Activated CD4-positive, alpha-beta T cell treated with anti-CD3 and anti-CD28 coated beads, Interleukin-2, amount 10 ng/mL, durations not matched to agents 24 days and 14 days (primary cell): ENCODE measurements at places on chromosomes 3 and 15. TPM values are rescaled to one million over a fixed set of nuclear protein-coding genes. Genes with fewer than 3 reads are reported as not detected.
A peak's percentile ranks its signal among the peaks of the same experiment; 100 is the strongest.

The MGA gene
- total RNA-seq, result 36.0 and 37.7 TPM in 2 replicates

The GRAMD2A gene
- 0.21 TPM in 1 of 2 replicates, not detected in the other for total RNA-seq

The SMCO1 gene
- total RNA-seq, result not detected in 2 replicates

The ITGA11 gene
- 2.1 and 3.1 TPM in 2 replicates for total RNA-seq

The LNP1 gene
- total RNA-seq, result 2.1 and 2.6 TPM in 2 replicates

The OR5K2 gene
- total RNA-seq, result not detected in 2 replicates

The CHRNA5 gene
- 8.9 and 10.1 TPM in 2 replicates for total RNA-seq

GRCh38 chr3:75294124-75294523, 370.0 kb upstream of the FRG2C start:
- DNase-seq, result no peak
- H3K4me1 ChIP-seq, result no peaks in the 10 kb centered on the region
- H3K4me3 ChIP-seq, result no peak overlapping the region
- H3K36me3 ChIP-seq, result no peaks in the 10 kb centered on the region
- peaks cover 2% of the 10 kb centered on the region for H3K27me3 ChIP-seq

DNA sequence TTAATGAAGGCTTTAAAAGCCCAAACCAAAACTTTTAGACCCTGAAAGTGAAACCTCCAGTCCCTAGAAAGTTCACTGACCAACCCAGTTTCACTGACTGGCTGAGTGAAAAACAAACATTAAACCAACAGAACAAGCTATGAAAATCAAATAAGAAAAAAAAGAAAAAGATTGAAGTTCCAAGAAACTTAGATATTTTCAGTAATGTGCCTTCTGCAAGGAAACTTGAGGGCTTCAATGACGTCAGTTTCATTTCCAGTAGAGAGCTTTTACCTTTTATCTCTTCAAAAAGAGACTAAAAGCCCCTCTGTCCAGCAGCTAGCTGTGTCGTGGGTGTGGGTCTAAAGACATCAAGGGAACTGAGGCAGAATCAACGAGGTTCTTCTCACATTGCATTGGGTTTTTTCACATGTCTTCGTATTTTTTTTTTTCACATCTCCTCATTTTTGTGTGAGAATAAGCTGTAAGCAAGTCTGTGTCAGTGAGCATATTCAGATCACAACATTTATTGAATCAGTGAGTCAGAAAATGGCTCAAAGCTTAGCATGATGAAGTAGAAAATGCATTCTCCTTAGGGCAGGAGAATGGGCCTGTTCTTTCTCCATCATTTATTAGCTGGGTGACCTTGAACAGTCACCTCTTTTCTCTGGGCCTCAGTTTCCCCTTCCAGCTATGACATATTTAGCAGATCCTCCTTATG, 54.8 kb upstream of the BCL6 start:
- DNase-seq, result peak; percentile 84
- peak overlapping the region; percentile 36 for H3K4me3 ChIP-seq
- H3K4me1 ChIP-seq, result peaks cover 79% of the 10 kb centered on the region
- H3K27ac ChIP-seq, result peak overlapping the region; percentile 97
- no peaks in the 10 kb centered on the region for H3K27me3 ChIP-seq

GRCh38 chr3:61186030-61186429, 65.2 kb downstream of the FHIT start:
- no peaks in the 10 kb centered on the region for H3K36me3 ChIP-seq
- DNase-seq, result no peak
- H3K4me3 ChIP-seq, result no peak overlapping the region

DNA sequence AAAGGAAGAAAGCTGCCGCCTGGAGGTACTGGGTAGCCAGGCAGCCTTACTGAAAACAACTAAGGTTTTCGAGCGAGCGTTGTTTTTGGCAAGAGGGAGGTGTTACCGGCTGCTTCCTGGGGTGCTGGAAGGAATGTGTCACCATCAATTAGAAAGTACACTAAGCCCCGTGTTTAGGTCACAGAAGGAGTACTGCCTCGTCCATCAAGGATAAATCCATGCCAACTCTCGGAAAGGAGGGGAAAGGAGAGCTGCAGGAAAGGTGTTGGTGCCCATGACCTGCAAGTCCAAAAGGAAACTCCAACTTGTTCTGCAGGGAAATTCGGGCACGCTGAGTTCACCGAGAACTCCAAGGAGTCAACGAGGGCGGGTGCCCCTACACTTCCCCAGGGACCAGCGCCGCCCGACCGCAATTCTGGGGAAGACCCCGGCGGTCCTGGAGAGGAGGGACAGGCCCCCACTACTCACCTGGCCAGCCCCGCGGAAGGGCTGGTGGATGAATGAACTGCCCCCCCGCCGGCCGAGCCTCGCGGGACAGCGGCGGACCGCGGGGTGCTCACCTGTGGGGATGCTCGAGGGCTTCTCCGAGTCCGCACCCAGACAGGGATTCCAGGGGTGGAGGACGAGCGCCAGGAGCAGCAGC, 542 bp downstream of the PLOD2 start:
- peak overlapping the region; percentile 55 for H3K27ac ChIP-seq
- peaks cover 13% of the 10 kb centered on the region for H3K4me1 ChIP-seq
- no peaks in the 10 kb centered on the region for H3K36me3 ChIP-seq
- DNase-seq, result peak; percentile 63
- H3K4me3 ChIP-seq, result peak overlapping the region; percentile 84

DNA sequence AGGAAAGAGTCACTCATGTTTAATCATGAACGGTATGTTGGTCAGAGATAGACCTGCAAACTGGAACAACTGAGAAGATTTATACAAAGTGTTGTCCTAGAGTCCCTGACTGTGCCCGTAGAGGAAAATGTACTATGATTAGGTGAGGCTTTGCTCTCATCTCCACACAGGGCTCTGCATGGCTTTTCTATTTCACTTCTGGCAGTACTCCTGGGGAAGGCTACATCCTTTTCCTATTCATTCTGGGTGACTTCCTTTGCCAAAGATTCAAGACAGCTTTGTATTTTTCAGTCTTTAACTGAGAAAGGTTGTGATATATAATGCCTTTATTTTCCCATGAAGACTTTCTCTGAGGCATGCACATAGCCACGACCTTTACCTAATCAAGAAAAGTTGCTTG, 414.7 kb downstream of the ZBTB20 start:
- H3K36me3 ChIP-seq, result no peaks in the 10 kb centered on the region
- no peaks in the 10 kb centered on the region for H3K27me3 ChIP-seq
- no peak for DNase-seq
- H3K27ac ChIP-seq, result no peak overlapping the region
- H3K4me1 ChIP-seq, result no peaks in the 10 kb centered on the region

DNA sequence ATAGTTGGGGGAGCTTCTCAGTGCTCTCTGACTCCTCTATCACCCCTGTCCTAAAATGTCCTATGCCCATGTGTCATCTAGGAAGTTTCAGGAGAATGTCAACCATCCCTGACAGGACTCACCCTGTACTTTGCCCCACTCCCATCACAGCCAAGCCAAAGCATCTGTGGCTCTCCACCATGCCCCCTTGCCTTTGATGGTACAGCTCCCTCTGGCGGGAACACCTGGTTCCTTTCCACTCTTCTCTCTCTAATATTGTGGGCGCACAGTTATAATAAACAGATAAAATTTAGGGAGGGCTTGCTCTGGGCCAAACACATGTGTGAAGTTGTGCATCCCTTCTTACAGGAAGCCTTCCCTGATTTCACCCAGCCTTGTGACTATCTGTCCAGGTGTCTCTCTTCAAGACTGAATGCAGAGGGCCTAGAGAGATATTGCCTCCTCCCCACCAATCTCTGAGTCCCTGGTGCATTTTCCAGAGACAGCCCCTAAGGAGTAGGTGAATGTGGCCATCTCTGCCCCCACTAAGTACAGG, 62.8 kb downstream of the ISG20 start:
- H3K27ac ChIP-seq, result no peak overlapping the region
- H3K36me3 ChIP-seq, result no peaks in the 10 kb centered on the region
- peaks cover 33% of the 10 kb centered on the region for H3K27me3 ChIP-seq
- DNase-seq, result peak; percentile 67

GRCh38 chr3:15936312-15936711, 138.5 kb upstream of the ANKRD28 start:
- no peak overlapping the region for H3K27ac ChIP-seq
- H3K4me3 ChIP-seq, result no peak overlapping the region

DNA sequence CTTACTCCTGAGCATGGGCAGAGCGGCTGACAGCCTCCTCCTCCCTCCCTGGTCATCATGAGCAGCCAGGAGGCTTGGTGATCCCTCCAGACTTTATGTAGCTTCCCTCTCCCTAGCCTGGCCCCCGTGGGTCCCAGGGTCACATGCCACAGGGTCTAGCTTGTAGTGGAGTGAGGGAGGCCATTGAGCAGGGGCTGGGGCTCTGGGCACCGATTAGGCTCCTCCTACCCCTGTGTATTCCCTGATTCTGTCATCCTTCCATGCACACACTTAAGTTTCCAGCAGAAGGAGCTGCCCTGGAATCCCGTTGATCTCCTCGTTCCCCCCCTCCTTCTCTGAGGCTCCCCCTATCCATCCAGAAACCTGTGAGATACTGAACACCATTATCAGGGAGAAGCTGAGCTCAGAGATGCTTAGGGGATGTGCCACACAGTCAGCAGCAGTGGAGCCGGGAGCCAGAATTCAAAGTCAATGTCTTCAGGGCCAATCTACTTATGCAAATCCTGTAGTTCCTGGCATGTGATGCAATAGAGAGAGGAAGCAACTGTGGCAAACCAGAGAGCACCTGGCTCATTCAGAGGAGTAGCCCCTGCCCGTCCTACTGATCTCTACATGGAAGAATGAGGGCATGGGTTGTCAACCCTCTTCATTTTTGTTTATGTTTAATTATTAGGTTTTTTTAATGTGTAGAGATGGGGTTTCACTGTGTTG, 17.2 kb downstream of the CCDC33 start:
- H3K36me3 ChIP-seq, result no peaks in the 10 kb centered on the region
- DNase-seq, result no peak
- H3K27me3 ChIP-seq, result peaks cover 4% of the 10 kb centered on the region
- H3K4me3 ChIP-seq, result no peak overlapping the region
- H3K27ac ChIP-seq, result no peak overlapping the region
- H3K4me1 ChIP-seq, result no peaks in the 10 kb centered on the region

DNA sequence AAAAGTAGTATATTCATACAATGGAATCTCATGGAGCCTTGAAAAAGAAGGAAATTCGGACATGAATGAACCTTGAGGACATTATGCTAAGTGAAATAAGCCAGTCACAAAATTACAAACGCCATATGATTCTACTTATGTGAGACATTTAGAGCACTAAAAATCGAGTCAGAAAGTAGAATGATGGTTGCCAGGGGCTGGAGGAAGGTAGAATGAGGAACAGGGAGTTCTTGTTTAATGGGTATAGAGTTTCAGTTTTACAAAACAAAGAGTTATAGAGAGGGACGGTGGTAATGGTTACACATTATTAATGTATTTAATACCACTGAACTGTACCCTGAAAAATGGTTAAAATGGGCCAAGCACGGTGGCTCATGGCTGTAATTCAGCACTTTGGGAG, 19.5 kb downstream of the UBXN7 start:
- H3K27me3 ChIP-seq, result no peaks in the 10 kb centered on the region
- H3K4me3 ChIP-seq, result no peak overlapping the region
- peaks cover 20% of the 10 kb centered on the region for H3K36me3 ChIP-seq
- no peak for DNase-seq
- H3K27ac ChIP-seq, result peak overlapping the region; percentile 1

GRCh38 chr15:89174476-89174875, 46.9 kb downstream of the RLBP1 start:
- no peak for DNase-seq
- H3K27ac ChIP-seq, result no peak overlapping the region
- H3K36me3 ChIP-seq, result peaks cover 27% of the 10 kb centered on the region
- H3K27me3 ChIP-seq, result no peaks in the 10 kb centered on the region
- peaks cover 18% of the 10 kb centered on the region for H3K4me1 ChIP-seq

DNA sequence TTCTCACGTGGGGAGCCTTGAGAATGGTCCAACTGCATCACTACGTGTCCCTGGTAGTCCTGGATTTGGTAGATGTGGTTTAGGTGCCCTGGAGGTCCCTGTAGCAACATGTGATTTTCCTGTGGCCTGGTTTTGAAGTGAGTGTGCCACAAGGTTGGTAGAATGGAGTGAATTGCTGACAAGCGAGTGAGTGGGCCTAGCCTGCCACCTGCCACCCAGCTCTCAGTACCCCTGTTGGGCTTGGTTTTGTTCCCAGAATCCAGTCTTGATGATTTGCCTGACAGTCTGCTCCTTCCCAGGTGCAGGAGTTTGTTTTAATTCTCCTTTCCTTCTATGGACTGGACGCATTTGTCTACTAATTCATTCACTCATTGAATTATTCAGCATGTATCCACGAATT, 19.4 kb downstream of the RPLP1 start:
- no peak for DNase-seq
- no peaks in the 10 kb centered on the region for H3K36me3 ChIP-seq
- H3K4me1 ChIP-seq, result peaks cover 22% of the 10 kb centered on the region

DNA sequence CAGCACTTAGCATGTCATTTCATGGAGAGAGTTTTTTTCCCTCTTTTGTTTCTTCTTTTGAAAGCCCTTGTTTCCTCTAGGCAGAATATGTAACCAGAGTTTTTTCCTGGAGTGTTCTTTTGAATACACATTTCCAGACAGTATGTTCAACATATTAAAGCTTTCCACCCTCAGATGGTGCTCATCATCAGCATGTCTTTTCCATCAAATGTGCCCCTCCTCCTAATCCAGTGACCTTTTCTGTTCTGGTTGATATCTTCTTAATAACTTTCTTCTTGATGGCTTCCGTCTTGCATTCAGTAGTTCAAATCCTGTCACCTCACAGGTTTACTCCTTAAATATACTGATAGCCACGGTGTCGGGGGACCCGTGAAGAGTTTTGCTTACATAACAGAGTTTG, 78.6 kb downstream of the FNDC3B start:
- peak; percentile 32 for DNase-seq
- H3K36me3 ChIP-seq, result peaks cover 25% of the 10 kb centered on the region
- H3K4me1 ChIP-seq, result peaks cover 12% of the 10 kb centered on the region
- H3K27me3 ChIP-seq, result peaks cover 2% of the 10 kb centered on the region
- no peak overlapping the region for H3K27ac ChIP-seq
- no peak overlapping the region for H3K4me3 ChIP-seq

DNA sequence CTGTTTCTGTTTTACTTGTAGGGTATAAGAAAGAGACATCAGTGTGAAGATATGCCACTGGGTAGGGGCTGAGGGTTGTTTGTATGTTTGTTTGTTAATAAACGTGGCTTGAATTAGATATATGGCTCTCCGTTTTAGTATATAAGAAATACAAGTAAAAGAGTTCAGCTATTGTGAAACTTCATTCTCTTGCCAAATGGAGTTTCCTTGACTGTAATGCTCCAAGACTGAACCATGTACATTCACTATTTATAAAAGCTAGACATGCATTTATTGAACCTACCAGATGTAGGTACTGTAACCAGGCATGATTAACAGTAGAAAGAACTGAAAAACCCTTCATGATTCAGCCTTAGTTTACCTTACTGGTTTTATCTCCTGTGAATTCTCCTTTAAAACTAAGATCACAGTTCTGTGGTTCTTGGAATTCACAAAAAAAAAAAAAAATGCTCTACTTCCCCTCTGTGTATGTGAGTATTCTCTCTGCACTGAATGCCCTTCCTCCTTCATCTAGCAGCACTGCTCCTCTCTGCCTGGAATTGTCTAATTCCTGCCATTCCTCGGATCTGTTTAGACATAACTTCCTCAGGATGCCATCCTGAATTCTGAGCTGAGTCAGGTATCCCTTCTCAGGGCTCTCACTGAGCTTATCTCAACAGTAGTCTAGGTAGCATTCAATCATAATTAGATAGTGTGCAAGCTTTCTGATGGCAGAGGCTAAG, 504.4 kb downstream of the FHIT start:
- no peaks in the 10 kb centered on the region for H3K27me3 ChIP-seq
- peaks cover 2% of the 10 kb centered on the region for H3K4me1 ChIP-seq
- no peak overlapping the region for H3K27ac ChIP-seq
- H3K36me3 ChIP-seq, result no peaks in the 10 kb centered on the region
- H3K4me3 ChIP-seq, result no peak overlapping the region
